Thyroid gland (tissue), 4 donors: ENCODE measurements at places on chromosomes 3 and 15. TPM values are rescaled to one million over a fixed set of nuclear protein-coding genes. Genes with fewer than 3 reads are reported as not detected.
A peak's percentile ranks its signal among the peaks of the same experiment; 100 is the strongest.

DNA sequence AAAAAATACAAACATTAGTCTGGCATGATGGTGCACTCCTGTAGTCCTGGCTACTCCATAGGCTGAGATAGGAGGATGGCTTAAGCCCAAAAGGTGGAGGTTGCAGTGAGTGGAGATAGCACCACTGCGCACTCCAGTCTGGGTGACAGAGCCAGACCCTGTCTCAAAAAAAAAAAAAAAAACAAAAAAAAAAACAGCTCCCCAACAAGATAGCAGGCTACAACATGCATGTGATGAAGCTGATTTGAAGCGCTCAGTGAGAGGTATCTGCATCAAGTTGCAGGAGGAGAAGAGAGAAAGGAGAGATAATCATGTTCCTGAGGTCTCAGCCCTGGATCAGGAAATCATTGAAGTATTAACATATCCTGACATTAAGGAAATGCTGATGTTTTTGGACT, 608 bp upstream of the PPCDC start:
- no peak for DNase-seq
- H3K27me3 ChIP-seq: no peaks in the 10 kb centered on the region
- peaks cover 12% of the 10 kb centered on the region for H3K4me1 ChIP-seq
- H3K36me3 ChIP-seq: no peaks in the 10 kb centered on the region
- H3K4me3 ChIP-seq: no peak overlapping the region

Gene CLDN11
- total RNA-seq: 3.6 TPM

DNA sequence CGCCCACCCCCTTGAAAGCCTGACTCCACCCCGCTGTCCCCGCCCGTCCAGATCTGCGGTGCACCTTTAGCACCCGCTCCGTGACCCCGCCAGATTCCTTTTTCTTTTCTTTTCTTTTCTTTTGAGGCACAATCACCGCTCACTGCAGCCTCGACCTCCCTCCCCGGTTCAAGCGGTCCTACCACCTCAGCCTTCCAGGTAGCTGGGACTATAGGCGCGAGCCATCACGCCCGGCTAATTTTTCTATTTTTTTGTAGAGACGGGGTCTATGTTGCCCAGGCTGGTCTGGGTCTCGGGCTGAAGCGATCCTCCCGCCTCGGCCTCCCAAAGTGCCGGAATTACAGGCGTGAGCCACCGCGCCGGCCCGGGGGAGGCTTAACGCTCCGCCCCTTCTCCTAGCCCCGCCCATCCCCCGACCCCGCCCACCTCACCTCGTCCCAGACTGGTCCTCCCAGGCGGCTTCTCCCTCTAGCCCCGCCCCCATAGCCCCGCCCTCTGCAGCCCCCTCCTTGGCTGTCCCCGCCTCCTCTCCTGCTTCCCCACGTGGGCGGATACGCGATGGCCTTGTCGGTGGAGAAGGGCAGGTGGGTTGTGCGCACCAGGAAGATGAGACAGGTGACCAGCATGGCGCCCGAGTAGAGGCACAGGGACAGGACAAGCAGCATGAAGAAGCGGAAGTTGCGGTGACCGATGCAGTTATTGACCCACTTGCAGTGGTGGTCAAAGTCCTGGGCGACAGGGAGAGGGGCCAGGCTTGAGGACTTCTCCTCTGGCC, 3.2 kb downstream of the ZDHHC19 start:
- H3K36me3 ChIP-seq: no peaks in the 10 kb centered on the region
- H3K27me3 ChIP-seq: no peaks in the 10 kb centered on the region
- DNase-seq: peak; percentile 25
- no peaks in the 10 kb centered on the region for H3K4me1 ChIP-seq

GRCh38 chr15:77839456-77839855, 206.7 kb upstream of the LINGO1 start:
- no peaks in the 10 kb centered on the region for H3K27me3 ChIP-seq
- no peak for DNase-seq
- no peak overlapping the region for H3K4me3 ChIP-seq
- no peak overlapping the region for H3K27ac ChIP-seq
- no peaks in the 10 kb centered on the region for H3K36me3 ChIP-seq
- H3K4me1 ChIP-seq: peaks cover 16% of the 10 kb centered on the region

DNA sequence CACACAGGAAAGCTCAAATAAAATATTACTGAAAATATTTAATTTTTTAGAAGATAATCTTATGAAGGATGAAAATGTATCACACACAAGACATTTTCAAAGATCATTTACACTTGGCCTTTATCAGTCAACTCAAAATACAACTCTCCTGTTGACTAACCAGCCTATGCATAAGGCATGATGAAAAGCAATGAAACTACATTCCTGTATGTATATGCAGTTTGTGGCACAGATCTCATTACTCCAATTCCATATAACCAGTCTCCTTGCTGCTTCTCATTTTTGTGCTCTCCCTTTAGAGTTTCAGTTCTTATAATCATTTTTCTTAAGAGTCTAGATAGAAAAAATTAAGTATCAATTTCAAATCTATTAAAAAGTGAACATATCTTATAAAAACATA, 25.8 kb downstream of the AQR start:
- no peak overlapping the region for H3K27ac ChIP-seq
- H3K4me1 ChIP-seq: no peaks in the 10 kb centered on the region

GRCh38 chr3:58258392-58259055, 20.9 kb downstream of the ABHD6 start:
- no peaks in the 10 kb centered on the region for H3K4me1 ChIP-seq
- no peak for DNase-seq
- no peak overlapping the region for H3K27ac ChIP-seq
- H3K36me3 ChIP-seq: peaks cover 6% of the 10 kb centered on the region
- H3K4me3 ChIP-seq: no peak overlapping the region

Gene CKMT1A
- total RNA-seq: 14.8 TPM

GRCh38 chr3:147651107-147651778, 242.1 kb downstream of the ZIC1 start:
- no peak overlapping the region for H3K27ac ChIP-seq
- no peaks in the 10 kb centered on the region for H3K27me3 ChIP-seq
- no peaks in the 10 kb centered on the region for H3K36me3 ChIP-seq

DNA sequence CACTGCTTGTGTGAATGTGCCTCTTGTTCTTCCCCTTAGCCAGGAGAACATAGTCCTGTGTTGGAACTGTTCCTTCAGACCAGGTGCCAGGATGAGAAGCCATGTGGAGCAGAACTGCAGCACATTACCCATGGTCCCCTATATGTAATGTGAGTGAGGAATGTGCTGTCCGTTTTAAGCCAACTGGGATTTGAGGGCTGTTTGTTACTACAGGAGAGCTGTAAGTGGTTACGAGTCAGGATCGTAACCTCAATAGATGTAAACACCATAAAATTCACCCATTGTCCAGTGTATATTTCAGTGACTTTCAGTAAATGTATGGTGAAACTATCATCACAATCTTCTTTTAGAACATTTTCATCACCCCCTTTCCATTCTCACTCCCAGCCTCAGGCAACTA, 10.1 kb upstream of the SCAP start:
- H3K27ac ChIP-seq: no peak overlapping the region
- H3K4me3 ChIP-seq: no peak overlapping the region
- peak; percentile 34 for DNase-seq
- H3K27me3 ChIP-seq: no peaks in the 10 kb centered on the region
- no peaks in the 10 kb centered on the region for H3K4me1 ChIP-seq

Gene DENND6A
- total RNA-seq: 45.5 TPM
